ENCODE measurements at places on chromosomes 5 and 9.

GRCh38 chr5:118862596-118862995 lies 125.8 kb downstream of the DTWD2 start:
- DNase-seq = no peak

- peak; percentile 14 for DNase-seq
Measured at GRCh38 chr5:115257981-115258380, 4.7 kb downstream of the PGGT1B start.

DNA sequence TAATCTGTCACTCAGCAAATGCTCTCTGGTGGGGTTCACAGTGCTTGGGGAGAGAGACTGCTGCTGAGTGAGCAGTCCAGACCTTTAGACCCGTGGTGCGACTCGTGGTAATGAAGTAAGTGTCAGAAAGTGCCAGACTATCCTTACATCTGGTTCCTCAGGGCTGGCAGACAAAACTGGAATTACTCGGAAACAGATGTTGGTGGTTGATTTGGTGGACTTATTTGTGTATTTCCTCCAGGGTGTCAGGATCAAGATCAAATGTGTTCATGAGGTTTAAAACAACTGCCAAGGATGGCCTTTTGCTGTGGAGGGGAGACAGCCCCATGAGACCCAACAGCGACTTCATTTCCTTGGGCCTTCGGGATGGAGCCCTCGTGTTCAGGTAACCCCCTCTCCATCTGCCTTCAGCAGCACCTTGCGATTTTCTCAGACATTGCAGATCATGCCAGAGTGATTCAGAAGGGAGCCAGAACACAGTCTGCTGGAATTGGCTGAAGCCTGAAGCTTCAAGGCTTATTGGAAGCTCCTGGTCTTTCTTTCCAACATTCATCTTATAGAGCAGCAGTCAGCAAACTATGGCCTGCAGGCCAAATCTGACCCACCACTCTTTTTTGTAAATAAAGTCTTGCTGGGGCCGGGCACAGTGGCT lies 105.2 kb downstream of the LIFR start:
- no peak for DNase-seq

- DNase-seq = no peak
Measured at GRCh38 chr5:151030379-151030778, 10.0 kb downstream of the GPX3 start.

DNA sequence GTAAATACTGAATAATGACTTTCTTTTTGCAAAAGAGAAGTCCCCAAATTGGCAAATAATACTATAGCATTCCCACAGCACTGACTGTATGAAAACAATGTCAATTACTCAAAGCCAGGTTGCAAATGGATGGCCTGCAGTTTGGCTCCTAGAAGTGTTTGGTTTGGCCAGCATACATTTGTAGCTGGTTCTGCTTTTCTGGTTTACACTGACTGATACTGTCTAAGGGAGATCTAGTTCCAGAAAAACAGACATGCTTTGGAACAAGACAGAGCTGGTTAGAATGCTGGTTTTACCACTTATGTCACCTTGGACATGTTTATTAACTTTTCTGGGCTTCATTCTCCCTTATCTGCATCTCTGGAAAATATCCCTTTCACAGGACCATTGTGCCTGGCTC lies 81.5 kb upstream of the TRPM3 start:
- no peak for DNase-seq

- no peak for DNase-seq
Measured at GRCh38 chr9:14529054-14529453, 164.2 kb downstream of the ZDHHC21 start.

DNA sequence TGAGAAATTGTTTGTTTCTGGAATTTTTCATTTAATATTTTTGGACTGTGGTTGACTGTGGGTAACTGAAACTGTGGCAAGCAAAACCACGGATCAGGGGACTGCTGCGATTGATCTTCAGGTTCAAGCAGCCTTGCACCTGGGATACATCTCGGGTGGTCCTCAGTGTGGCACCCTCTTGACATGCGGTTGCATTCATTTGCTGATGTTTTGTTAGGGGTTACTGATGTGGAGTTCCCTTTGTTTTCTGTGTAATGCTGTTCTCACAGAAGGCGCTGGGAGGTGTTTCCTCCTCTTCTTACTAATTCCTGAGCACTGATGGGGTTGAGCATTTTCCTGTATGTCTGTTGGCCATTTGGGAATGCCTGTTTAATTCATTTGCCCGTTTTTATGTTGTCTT lies 60.4 kb downstream of the EHMT1 start:
- DNase-seq = no peak

DNA sequence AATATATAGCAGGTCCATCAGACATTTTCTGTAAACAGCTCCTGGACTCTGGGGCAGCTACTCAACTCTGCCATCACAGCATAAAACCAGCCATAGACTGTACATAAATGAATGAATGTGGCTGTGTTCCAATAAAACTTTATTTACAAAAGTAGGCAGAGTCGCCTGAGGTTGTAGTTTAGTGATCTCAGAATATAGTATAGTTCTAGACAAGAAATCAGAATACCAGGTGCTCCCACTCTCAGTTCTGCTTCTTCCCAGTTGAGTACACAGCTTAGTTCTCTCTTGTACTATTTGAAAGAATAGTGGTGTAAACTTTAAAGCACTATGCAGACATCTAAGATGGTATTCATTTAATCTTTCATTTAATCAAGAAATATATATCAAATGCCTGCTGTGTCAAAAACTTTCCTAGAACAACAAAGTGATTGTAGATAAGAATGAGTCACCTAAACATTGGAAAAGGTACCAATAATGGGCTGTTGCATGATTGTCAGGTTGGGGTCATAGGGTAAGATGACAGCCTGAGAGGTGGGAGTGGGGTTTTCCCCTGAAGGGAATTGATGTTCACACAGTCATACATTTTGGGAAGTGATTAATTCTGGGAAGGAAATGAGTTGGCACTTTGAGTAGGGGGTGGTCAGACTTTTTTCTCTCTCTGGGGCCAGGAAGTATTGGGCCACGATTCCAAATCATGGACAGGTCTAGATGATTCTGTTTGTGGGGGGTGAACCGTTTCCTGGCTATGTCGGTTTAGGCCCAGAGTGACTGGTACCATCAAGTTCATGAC lies 37.0 kb downstream of the TNFSF8 start:
- DNase-seq = no peak

DNA sequence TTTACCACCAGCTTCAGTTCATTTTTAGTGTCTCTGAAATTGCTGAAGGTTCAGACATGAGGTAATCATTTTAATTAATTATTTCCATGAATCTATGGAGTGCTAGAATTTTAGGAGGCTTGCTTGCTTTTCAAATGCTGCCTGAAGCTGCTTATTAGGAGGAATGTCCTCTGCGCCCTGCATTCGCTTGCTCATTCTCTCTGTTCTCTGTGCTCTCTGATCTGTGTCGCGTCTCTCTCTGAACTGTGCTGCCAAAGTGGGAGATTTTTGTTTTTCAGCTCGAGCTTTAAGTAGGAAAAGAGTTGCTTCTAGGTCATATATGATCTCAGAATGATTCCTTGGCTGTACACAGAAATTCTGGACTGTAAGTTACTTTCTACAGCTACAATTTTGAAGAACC lies 101.7 kb upstream of the PRR16 start:
- no peak for DNase-seq

- DNase-seq = peak; percentile 79
Measured at GRCh38 chr5:178249191-178249989, 16.8 kb upstream of the PHYKPL start.

DNA sequence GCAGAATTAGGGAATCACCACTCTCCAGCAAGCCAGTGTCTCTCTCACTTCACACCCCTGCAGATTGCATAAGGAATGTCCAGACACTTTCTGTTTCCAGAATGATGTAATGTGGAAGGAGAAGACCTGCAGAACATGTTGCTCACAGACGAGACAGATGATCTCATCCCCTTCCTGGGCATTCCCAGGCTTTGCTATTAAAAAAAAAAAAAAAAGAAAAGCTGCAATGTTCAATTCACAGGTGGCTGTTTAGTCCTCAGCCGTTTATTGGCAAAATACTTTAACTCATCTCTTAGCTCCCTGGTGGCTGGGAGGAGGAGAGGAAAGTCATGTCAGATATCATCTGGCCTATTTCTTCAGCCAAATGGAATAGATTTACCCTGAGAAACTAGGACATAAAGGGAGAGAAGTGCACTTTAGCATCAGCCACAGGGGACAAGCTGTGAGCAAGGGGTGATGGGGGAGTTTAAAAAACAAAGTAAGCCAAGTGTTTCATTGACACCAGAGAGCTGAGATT lies 95.9 kb upstream of the TNC start:
- DNase-seq = no peak
